Kidney tubule cell (primary cell): ENCODE measurements at places on chromosomes 12 and 14.
A peak's percentile ranks its signal among the peaks of the same experiment; 100 is the strongest.

GRCh38 chr14:65077318-65077717 lies 25.0 kb downstream of the MAX start:
- no peak for DNase-seq

- no peak for DNase-seq
Measured at GRCh38 chr14:64187331-64187730, 106.8 kb downstream of the ESR2 start.

- no peak for DNase-seq
Measured at GRCh38 chr12:7361265-7361664, 57.4 kb downstream of the ACSM4 start.

GRCh38 chr12:123427036-123427769 lies 9.3 kb downstream of the RILPL2 start:
- peak; percentile 29 for DNase-seq

- no peak for DNase-seq
Measured at GRCh38 chr14:93818857-93819256, 30.6 kb upstream of the PRIMA1 start.

DNA sequence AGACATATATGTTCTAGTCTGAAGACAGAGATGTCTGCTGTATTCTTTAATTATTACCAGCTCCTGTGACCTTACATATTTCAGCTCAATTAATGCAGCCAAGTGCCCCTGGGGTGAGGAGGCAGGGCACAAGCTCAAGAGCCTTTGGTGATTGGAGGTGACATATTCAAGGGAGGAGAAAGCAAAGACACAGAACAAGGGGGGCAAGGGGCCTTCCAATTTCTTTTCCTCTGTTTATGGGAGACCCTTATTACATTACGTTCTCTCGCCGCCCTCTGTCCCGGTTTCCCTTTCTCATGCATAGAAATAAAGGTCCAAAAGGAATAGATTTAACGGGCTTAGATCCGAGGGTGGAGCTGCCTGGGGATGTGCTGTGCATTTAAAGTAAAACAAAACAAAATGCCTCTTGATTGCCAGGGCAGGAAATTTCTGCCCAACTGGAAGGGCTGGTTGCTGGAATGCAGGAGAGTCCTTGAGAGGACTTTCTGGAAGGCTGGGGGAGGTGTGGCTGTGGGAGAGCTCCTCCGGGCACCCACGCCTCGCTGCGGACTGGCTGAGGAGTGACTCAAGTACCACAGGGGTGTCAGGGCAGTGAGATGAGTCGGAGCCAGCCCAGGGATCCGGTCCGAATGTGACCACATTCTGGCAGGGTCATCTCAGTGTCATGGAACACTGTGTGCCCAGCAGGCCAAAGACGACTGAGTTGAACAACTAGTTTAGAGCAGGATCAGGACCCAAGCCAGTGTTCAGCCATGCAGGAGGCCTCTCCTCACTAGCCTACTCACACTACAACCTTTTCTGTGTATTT lies 32.1 kb upstream of the GSG1 start:
- DNase-seq: peak; percentile 98
